ENCODE measurements at places on chromosomes 3 and 15.

DNA sequence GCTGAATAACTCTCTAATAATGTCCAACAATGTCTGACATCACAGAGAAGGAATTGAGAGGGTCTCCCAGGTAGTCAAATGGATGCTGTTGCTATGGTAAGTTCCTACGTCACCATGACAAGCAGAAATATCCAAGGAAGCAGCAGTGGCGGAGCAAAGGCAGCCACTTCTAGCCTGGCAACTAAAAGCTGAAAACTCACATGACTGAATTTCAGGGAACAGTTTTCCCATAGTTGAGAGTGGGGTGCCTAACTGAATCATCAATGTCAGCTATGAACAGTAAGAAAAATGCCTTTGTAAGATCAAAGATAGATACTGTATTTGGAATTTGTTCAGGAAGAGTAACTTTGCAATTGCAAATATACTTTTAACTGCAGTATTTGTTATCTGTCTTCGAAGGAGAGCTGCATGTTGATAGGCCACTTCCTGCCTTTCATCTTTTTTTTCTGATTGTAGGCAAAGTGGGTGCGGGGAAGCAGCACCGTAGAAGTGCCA, 161.7 kb downstream of the BBX start:
- DNase-seq, result no peak

DNA sequence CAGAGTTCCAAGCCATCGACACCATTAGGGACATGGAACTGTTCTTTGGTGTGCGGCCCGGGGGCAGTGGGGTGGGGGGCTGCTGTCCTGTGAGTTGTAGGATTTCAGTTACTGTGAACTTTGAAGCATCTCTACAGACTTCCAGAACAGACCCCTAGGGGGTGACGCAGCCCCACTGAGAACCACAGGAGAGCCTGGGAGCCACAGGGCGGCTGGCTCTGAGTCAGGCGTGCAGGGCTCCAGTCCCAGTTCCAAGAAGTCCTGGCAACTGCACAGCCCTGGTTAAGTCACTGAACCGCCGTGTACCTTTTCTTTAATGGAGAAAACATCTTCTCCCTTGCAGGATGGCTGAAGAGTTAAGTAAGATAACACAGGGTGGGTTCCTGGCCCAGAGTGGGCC, 23.5 kb upstream of the LRTM1 start:
- peak; percentile 92 for DNase-seq

- no peak for DNase-seq
These were observed 87.8 kb upstream of the MDFIC2 start for GRCh38 chr3:70400194-70400593.

- DNase-seq, result no peak
These were observed 212.7 kb downstream of the ALCAM start for GRCh38 chr3:105579439-105579838.

GRCh38 chr15:69038508-69038907, 24.0 kb downstream of the NOX5 start:
- no peak for DNase-seq

DNA sequence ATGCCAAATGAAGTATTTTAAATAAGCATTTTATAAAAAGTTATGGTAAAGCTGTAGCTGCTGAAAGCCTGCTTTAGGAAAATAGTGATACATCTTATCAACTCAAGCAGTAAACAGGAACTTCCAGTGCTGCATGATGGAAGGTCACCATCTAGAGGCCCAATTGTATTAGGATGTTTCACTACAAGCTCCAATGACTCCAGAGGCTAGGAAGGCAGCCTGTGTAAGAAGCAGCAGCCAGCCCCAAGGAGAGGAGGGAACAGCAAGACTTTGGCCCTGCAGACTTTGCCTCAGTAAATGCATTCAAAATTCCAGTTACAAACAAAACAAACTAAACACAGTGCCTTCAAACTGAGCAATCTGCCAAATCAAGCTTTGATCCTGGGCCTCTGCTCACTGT, 32.1 kb downstream of the ILDR1 start:
- DNase-seq, result no peak

GRCh38 chr3:61182662-61183061, 68.6 kb downstream of the FHIT start:
- DNase-seq, result no peak

DNA sequence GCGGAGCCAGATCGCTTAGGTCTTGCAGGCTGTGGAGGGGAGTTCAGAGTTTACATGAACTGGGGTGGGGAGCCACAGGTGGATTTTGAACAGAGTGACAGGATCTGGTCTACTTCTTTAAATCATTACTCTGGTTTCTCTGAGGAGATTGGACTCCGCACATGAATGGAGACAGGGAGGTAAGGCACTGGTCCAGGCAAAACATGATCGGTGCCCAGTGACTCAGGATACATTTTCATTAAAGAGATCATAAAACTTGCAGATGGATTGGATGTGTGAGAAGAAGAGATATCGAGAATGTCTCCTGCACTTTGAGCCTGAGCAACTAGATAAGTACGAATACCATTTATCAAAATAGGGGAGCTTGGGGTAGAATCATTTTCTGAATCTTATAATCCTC, 61.8 kb upstream of the CMSS1 start:
- DNase-seq, result peak; percentile 50

DNA sequence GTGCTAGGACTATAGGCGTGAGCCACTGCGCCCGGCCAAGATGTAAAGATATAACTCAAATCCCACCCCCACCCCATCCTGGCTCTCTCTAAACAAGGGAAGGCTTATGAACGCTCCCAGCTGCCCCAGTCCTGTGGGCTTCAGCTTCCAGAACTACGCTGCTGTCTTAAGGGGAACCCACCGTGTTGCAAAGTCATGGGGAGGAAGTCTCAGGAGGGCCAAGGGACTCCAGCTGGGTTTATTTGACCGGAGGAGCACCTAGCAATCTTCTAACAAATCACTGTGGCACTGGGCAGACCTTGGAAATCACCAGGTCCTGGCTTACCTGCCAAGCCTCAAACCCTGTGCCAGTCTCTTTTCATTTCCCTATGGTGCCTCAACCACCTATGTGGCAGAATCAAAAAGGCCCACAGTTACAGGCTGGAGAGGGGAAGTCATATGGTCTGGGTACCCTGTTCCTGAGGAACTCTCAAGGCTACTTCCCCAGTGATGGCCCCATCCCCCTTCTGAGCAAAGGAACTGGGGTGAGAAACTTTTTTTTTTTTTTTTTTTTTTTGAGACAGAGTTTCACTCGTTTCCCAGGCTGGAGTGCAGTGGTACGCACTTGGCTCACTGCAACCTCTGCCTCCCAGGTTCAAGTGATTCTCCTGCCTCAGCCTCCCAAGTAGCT, 83.4 kb downstream of the RBPMS2 start:
- DNase-seq, result no peak

DNA sequence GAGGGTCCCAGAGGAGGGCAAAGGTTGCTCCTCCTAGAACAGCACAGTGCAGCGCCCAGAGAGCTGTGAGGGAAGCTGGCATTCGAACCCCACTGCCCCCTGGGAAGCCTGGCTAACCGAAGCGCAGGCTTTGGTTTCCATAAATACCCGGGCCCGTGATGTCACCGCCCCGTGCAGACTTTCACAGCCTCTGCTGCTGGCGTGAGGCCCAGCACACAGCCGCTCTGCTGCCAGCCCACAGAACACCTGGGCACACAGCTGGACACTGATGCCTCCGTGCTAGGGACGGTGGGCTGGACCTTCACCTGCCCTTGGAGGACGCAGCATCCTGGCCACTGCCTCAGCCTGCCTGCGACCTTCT, 1.0 kb downstream of the IQSEC1 start:
- DNase-seq, result no peak

DNA sequence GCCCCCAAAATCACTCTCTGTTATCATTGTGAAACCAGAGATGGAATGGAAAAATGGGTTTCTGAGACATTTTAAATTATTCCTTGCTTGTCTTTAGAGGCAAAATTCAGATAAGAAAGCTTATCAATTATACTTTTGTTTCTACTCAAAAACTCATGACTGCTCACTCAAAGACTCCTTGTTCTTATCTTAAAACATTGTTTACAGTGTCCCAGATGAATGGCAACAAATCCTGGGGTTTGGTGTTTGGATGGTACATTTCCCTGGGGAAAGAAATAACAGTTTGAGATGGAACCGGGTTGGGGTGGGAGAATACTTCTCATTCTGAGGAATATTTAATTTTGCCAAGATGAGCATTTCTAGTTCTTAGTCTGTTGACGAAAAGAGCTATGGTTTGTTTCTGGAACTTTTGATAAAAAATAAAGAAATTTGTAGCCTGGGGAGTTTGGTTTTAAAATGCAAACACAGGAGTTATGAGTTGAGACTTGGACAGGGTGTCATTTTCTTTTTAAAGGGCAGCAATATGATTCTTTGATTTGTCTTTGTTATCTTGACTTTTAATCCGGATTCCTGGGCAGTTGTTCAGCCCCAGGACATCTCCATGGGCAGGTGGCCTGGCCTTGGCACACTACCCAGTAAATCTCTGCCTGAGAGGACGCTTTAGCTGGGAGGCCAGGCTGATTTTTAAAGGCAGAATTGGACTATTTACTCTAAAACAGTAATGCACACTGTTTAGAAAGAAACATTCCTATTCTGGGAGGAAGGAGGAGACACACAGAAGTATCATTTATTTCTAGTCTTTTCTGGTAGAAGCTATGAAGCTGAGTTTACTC, 32.4 kb downstream of the BTD start:
- DNase-seq, result peak; percentile 37

- DNase-seq, result no peak
These were observed 1109.6 kb upstream of the CADM2 start for GRCh38 chr3:83849106-83849730.

GRCh38 chr3:5731100-5731499, 543.6 kb downstream of the EDEM1 start:
- DNase-seq, result no peak

DNA sequence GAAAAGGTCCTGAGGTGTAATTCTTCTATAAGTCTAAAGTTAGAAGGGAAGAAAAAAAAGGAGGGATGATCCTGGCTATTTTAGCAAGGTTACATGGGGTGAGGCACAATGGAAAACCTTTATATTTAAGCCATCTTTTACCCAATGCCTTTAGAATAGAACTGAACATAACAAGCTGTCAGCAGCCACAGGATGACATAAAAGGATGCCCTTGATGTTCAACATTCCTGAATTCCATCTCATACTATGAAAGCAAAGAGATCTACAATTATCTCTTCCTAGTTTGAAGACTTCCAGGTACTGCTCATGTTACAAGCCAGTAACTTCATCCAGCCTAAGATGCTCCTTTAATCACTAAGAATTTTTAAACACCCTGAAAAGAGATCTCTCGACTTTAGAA, 26.9 kb downstream of the NEK10 start:
- no peak for DNase-seq
